ENCODE measurements at places on chromosomes 5 and 9.

- no peak for DNase-seq
Observed at GRCh38 chr9:110142868-110143481, 65.0 kb downstream of the C9orf152 start.

GRCh38 chr5:53425687-53426511, 54.5 kb upstream of the FST start:
- no peak for DNase-seq

DNA sequence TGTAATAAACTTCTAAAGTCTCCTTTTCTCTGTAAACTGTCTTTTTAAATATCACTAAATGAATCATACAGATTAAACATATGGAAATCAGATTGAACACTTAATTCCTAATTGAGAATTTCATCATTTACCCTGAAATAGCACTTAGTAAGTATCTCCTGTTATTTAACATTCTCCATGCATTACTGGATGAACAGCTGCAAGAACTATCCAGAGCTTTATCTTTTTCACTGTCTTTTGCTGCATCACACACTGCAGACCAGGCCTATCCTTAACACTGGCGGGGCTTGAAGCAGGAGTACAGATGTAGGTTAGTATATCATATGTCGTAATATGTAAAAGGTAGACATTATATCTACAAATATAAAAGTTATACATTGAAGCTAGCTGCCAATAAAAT, 108.7 kb upstream of the EFNA5 start:
- no peak for DNase-seq

DNA sequence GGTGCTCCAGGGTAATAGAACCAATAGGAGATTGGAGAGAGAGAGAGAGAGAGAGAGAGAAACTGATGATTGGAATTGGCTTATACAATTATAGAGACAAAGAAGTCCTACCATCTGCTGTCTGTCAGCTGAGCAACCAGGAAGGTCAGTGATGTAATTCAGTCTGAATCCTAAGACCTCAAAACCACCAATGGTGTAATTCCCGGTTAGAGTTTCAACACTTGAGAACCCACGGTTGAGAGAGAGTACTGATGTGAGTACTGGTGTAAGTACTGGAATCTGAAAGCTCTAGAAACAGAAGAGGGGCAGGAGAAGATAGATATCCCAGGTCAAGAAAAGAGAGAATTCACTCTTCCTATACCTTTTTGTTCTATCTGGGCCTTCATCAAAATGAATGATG, 775.8 kb downstream of the EFNA5 start:
- DNase-seq, result peak; percentile 26

- no peak for DNase-seq
Observed at GRCh38 chr9:135639196-135639595, at the start of gene GLT6D1. GLT6D1 (minus strand) TSS chr9:135639540; CDS start chr9:135639187, 353 bp downstream.
